ENCODE measurements at places on chromosomes 1 and 21.

- no peak for DNase-seq
These were observed at the start of gene GBP6 for GRCh38 chr1:89363638-89364536. Gene GBP6 (plus strand): TSS chr1:89364059. CDS start chr1:89368552, 4,493 bp downstream.

GRCh38 chr1:240811256-240811655 lies 199.3 kb upstream of the GREM2 start:
- DNase-seq: no peak

GRCh38 chr1:211929683-211930082 lies 99.1 kb upstream of the LPGAT1 start:
- DNase-seq: no peak

DNA sequence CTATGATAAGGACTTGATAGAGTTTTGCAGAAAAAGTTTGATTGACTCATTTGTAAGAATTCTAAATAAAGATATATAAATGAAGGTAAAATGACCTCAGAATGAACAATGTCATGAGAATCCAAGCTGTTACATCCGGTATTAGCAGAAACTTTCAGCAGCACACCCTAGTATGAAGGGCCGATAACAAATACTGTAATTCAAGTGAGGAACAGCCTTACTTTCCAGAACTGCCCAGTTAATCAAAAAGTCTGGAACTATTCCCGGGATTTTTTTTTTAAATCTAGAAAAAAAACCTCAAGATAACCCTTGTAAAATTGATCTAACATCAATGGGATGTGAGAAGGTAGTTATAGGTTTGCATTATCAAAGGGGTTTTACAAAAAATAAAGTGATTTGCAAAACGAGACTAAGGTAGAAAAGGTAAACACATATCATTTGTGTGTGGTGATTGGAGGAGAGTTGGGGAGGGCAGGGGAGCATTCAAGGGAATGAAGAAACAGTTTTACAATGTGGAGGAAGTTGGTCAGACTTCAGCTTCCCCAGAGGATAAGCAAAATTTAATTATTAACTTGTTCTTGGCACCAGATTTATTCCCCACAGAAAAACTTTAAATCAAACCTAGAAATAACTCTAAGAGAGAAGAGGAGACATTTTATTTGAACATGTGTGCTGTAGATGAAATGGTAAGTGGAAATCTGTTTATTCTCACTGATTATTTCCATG lies 75.9 kb upstream of the VCAM1 start:
- no peak for DNase-seq

- DNase-seq: no peak
These were observed 3.5 kb downstream of the KIAA1614 start for GRCh38 chr1:180916012-180916770.

DNA sequence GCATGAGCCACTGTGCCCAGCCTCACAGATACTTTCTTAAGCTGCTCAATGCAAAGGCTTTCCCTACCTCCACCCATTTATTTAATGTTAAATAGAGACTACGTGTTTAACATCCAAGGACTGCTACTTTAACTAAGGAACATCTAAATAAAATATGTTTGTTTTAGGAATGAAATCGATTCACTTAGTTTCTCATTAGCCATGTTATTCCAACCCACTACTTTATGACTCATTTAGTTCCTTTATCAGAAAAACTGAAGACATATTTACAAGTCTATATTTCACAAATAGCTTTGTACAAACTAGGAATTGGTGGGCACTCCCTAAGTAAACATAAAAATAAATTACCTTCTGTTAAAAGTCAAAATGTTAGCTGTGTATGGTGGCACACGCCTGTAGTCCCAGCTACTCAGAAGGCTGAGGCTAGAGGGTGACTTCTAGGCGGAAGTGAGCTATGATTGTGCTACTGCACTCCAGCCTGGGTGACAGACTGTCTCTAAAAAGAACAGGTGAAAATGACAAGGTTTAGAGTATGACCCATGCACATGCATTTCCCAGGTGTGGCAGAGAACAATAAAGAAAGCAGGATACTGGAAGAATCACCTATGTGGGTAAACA lies 39.9 kb upstream of the AK4 start:
- DNase-seq: no peak

- DNase-seq: no peak
These were observed 576.0 kb downstream of the LMO4 start for GRCh38 chr1:87904651-87905050.

DNA sequence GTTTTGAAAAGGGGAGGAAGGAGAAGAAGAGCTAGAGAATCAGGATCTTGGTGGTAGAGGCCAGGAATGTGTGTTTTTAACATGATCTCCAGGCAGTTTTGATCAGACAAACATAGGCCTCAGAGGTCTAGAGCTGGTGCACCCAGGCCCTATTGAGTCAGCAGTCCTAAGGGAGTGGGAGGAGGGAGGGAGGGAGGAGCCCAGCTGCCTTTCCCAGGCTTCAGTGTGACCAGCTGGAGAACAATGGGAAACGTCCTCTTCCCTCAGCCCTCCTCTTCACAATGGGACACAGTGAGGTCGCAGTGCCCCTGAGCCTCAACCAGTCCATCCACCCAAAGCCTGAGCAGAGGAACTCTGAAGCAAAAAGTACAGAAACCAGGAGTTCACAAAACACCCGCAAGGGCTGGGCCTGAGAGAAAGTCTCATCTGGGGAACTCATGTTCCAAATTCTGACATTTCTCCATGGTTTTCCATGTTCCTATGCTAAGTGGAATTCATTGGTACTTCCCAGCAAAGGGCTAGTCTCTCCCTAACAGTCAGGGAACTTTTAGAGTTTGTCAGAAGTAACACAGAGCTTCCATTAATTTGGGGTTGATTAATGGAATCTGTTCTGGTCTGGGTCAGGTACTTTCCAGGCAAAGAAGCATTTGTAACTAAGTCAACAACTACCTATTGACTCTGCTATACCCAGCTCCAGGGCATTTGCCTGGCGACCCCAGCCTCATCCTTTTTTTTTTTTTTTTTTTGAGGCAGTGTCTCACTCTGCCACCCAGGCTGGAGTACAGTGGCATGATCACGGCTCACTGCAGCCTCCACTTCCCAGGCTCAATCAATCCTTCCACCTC lies 37.5 kb downstream of the ELAPOR1 start:
- DNase-seq: peak; percentile 16

DNA sequence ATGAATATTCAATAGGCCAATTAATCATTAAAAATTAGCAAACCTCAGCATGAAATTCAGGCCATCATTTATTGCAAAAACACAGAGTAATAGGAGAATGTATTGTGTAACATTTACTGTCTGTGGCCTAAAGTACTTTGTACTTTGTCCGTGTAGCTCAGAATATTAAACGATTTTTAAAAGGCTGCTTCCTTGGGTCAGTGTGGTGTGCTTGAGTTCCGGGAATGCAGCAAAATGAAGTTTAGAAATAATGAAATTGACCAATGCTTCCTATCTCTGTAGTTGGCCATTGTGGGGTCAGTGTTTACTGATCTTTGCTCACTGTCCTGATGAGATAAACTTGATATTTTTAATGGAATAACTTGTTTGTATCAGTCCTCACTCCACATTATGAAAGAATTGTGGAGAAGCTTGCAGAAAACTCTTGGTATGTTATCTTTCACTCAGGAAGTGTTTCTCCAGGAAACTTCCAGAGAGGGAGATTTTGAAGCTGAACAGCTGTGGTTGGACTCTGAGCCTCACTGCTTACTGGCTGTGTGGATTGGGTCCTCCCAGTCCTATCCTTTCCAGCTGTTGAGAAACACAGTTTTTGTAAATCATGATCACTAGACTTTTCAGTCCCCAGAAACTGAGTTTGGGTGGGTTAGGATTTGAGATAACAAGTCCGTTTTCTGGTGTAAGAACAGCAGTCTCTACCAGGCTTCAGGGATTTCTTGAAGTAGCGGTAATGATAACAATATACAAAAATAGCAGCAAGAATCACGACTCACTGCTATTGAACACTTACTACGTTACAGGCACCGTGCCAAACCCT lies 19.2 kb upstream of the MTARC1 start:
- no peak for DNase-seq

GRCh38 chr1:86155807-86156565 lies 586 bp downstream of the COL24A1 start:
- peak; percentile 17 for DNase-seq

GRCh38 chr21:23690316-23690715 lies 1917.0 kb downstream of the MRPL39 start:
- DNase-seq: no peak

DNA sequence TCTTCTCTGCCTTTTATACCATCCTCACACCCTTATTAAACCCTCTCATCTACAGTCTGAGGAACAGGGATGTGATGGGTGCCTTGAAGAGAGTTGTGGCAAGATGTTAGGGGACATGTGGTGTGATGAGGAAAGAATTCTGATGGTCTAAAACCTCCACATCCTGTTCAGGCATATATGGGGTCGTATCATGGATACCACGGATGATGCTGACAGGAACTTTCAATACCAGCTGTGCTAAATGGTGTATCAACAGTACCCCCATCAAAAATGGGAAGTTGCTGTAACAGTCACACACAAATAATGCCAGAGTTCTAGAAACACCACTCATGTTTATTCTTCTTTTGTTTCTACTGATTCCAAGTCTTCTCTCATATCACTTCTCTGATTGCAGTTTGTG lies 12.9 kb downstream of the OR2T6 start:
- DNase-seq: no peak

DNA sequence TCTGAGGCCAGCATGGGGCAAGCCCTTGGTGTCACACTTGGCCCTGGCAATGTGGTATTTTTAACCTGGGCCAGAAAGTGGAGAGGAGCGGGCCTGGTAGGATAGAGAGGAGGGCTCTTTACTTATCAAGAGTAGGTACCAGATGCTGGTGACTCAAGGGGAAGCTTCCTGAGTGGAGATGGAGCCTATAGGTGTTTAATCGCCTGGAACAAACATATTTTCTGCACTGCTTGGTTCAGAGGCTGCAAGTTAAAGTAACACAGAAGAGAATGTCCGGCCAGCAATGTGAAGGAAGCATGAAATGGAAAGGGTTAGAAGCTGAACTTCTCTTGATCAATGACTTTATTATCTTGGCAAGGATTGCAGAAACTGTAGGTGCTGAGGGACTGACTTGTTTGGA lies 74.3 kb downstream of the DDR2 start:
- no peak for DNase-seq

GRCh38 chr1:159943278-159943640 lies 2.2 kb downstream of the IGSF9 start:
- no peak for DNase-seq

DNA sequence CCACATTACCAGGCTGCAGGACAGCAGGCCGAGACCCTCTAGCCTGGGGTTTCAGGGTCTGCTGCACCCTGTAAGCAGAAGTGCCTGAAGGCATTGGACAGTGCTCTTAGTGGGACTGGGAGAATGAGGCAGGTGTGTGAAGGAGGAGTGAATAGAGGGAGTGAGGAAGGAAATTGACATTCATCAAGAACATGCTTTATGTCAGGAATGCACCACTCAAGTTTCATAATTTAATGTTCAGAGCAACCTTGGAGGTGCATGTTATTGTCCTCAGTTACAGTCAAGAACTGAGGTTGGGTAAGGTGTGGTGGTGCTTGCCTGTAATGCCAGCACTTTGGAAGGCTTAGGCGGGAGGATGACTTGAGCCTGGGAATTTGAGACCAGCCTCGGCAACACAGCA lies 11.7 kb upstream of the GPR37L1 start:
- no peak for DNase-seq

GRCh38 chr1:5966543-5967205 lies 25.6 kb downstream of the NPHP4 start:
- no peak for DNase-seq

DNA sequence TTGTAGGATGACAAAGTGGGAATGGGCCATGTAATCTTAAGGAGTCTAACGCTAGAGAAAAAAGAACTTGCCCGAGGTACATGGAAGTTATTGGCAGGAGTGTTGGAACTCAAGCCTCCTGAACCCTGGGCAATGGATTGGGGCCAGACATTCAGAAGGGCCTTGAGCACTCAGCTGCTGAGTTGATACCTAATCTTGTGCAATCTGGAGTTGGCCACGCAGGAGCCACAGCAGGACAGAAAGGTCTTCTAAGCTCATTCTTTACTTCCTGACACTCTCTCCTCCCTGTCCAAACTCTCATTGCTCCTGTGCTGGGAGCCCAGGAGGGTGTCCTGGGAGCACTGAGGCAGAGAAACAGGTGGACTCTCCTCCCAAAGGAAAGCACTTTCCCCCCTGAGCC lies 25.1 kb upstream of the CSF1 start:
- DNase-seq: no peak

GRCh38 chr1:114286960-114287359 lies 133.3 kb upstream of the SYT6 start:
- DNase-seq: no peak

DNA sequence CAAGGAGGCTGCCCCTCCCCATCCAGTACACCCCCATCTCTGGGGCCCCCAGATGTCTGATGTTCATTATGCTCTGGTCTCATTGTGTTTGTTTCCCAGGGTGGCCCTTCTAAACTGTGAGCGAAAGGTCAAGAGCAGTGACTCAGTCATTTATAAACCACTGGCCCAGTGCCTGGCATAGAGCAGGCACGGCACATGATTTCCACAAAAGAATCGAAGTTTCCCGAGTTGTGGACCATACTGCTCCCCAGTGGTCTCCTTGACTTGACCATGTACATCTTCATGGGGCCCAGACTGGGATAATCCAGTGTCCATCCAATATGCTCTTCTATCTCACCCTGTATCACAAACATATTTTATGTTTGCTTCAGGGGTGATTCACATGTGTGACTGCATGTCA lies 153.3 kb downstream of the NR5A2 start:
- DNase-seq: no peak

DNA sequence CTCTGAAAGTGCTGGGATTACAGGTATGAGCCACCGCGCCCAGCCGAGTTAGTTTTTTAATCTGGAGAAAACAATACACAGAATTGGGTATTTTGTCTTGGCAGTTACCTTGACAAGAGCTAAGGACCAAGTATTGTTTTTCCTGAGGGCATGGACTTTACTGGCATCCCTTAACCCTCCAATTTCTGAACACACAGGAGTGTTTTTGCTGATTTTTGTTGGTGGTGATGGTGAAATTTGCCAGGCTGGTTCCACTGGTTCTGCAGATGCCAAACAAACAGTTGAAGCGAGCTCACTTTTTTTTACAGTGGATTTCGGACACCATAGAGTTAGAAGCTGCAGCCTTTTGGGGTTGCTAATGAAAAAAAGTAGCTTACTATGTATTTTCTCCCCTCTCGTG lies 37.2 kb upstream of the SH3D21 start:
- no peak for DNase-seq

DNA sequence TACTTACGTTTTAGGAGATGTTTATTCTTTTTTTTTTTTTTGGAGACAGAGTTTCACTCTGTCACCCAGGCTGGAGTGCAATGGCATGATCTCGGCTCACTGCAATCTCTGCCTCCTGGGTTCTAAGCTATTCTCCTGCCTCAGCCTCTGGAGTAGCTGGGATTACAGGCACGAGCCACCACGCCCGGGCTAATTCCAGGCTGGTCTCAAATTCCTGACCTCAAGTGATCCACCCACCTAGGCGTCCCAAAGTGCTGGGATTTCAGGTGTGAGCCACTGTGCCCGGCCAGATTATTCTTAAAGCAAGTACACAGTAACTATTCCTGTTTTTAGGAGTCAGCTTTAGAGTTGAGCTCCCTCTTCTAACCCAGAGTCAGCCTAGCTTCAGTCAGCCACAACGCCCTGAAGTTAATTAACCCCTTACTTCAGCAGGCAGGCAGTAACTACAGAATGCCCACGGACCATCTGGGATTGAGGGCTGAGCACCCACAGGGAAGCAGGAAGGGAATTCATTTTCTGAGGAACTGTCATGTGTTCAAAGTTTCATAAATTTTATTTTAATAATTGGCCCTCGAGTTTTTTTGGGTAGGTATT lies 5.3 kb upstream of the ID3 start:
- DNase-seq: no peak

GRCh38 chr1:6695868-6696267 lies 5.7 kb downstream of the DNAJC11 start:
- DNase-seq: no peak
